ENCODE measurements at places on chromosomes 1 and 21.

DNA sequence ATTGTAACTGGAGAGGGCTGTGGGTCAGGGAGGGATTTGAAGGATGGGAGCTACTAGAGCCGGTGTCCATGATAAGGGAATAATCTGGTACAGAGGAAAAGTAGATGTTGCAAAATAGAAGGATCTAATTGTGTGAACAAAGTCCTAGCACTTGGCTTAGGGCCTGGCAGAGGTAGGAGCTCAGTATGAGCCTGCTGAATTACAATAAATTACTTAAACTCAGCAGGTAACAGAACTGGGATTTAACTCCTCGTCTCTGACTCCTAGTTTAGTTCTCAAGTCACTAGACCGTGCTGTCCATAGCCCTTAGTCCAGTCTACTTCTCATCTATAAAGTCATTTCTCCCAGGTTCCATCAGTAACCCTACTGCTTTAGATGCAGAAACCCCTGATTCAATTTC, 120.2 kb downstream of the LRRC53 start:
- DNase-seq = no peak

- no peak for DNase-seq
These were observed 31.7 kb downstream of the EIF2D start for GRCh38 chr1:206580438-206581113.

GRCh38 chr1:169108863-169109560, 2.5 kb downstream of the ATP1B1 start:
- DNase-seq = peak; percentile 31

DNA sequence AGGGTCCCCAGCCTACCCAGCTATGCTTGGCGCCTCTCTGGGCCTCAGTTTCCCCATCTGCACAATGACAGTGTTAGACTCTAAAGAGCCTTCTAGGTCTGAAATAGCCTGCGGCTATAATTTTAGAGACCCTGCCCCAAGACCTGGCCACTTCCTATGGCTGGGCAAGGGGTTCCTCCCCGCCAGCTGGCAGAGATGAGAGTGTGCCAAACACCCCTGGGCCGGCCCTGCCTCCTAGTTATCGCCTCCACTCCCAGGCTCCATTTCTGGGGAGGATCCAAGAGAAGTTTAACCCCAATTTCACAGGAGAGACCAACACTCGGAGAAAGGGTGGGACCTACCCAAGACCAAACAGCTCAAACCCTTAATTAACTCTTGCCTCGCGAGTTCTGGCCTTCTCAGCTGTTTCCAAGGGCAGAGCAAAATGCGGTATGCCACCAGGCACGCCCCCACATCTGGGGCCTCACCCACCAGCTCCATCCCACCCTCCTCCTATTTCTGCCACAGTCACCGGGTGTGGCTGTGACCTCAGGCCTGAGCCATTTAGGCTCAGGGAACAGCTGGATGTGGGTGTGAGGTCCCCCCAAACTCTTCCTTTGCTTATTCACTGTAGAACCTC, 35.7 kb downstream of the TTC39A start:
- peak; percentile 7 for DNase-seq

GRCh38 chr21:42356046-42356445, 5.3 kb upstream of the TFF2 start:
- DNase-seq = no peak

- no peak for DNase-seq
These were observed 31.9 kb downstream of the GNPAT start for GRCh38 chr1:231272880-231273279.

DNA sequence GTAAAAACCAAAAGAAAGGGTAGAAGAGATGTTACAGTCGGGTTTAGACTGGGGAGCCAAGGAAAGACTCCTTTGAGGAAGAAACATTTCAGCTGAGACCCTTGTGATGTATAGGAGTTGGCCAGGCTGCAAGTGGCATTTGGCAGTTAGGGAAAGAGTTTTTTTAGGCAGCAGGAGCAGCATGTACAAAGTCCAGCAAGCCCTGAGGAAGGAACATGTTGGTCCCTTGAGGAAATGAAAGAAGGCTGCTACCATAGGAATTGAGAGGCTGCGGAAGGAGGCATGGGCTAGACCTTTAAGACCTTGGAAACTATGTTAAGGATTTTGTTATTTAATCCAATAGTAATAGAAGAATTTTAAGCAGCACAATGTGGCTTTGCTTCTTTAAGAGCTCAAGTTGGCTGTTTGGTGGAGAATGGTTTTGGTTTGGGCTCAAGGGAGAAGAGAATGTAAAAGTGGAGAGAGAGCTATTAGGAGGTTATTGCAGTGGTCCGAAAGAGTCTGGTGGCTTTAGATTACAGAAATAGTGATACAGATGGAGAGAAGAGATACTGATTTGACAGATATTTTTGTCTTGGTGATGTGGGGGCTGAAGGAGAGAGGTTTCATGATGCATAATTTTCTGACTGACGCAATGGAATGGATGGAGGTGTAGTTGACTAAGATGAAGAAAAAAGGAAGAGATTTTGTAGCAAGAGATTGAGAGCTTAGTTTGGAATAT, 26.6 kb downstream of the SMAP2 start:
- no peak for DNase-seq

- no peak for DNase-seq
These were observed 19.9 kb upstream of the DISC1 start for GRCh38 chr1:231606712-231607111.

DNA sequence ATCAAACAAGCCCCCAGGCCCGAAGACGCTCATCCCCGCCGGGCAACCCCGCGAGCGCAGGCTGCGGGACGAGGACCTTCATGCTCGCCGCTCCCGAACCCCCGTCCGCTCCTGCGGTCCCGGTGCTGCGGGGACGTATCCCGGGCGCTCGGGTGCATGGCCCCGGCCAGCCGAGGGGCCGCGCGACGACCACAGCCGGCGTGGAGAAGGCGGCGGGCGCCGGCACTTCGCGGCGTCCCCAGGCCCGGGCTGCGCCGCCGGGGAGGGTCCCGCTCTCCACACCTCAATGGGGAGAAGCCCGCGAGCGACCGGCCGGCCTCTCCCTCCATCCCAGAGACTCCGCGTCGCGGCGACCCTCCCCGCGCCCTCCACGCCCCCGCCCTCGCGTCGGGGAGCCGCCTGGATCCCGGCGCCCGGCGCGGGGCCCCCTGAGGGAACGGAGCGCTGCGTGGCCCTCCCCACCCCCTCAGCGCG, 401 bp downstream of the ERRFI1 start:
- DNase-seq = no peak

- DNase-seq = no peak
These were observed 12.0 kb upstream of the RHBG start for GRCh38 chr1:156356875-156357534.

- no peak for DNase-seq
These were observed 83.4 kb downstream of the SNRPE start for GRCh38 chr1:203944651-203945404.

GRCh38 chr1:36919491-36920145, 114.7 kb downstream of the GRIK3 start:
- no peak for DNase-seq

GRCh38 chr1:3204725-3205124, 135.7 kb downstream of the PRDM16 start:
- DNase-seq = no peak

DNA sequence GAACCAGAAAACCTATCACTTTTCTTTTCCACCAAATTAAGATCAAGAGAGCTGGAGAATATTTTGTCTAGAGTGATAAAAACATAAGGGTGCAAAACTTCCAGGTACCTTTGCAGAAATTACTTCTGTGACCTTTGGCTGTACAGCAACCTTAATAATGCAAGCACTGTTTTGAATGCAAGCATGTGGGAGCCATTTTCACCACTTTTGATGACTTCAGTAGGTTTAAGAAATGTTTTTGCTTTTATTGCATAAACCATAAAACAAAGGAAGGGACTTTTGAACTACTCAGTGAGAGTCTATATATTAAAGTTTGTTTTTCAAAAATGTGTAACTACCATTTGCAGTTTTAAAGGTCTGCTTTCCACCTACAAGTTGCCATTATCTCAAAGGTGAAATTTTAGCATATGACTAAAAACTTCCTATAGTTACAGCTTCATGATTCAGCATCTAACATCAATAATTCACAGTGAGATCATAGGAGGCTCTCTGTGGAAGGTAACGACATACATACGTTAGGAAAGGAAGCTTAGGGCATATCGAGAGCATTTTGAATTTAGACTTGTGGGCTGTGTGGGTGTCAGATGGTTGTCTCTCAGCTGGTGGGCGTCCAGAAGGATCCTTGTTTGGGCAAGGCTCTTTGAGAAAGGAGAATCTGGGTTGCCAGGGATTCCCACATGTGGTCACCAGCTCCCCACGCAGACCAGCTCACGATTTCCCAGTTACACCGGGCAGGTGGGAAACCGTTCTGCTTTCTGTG, 1.1 kb upstream of the GADD45A start:
- no peak for DNase-seq

- peak; percentile 43 for DNase-seq
These were observed 2.0 kb downstream of the CFAP45 start for GRCh38 chr1:159897962-159898361.

GRCh38 chr21:35026617-35027562, 22.2 kb downstream of the RUNX1 start:
- peak; percentile 98 for DNase-seq

DNA sequence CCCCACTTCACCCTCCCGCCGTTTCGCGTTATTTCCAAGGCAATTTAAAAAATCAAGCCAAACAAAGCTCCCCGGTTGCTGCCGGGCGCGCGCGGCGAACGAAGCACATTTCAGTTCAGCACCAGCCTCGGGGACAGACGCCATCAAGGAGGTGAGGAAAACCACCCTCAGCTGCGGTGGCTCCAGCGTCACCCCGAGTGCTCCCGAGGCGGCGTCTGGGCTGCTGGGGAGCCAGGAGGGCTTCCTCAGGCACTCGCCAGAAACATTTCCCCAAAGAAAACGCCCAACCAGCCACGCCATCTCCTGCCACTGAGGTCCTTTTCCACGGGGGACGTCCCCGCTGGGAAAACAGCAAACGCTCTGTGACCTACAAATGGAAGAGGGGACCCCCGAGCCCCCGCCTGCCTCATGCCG, 623 bp downstream of the GNG4 start:
- peak; percentile 65 for DNase-seq

DNA sequence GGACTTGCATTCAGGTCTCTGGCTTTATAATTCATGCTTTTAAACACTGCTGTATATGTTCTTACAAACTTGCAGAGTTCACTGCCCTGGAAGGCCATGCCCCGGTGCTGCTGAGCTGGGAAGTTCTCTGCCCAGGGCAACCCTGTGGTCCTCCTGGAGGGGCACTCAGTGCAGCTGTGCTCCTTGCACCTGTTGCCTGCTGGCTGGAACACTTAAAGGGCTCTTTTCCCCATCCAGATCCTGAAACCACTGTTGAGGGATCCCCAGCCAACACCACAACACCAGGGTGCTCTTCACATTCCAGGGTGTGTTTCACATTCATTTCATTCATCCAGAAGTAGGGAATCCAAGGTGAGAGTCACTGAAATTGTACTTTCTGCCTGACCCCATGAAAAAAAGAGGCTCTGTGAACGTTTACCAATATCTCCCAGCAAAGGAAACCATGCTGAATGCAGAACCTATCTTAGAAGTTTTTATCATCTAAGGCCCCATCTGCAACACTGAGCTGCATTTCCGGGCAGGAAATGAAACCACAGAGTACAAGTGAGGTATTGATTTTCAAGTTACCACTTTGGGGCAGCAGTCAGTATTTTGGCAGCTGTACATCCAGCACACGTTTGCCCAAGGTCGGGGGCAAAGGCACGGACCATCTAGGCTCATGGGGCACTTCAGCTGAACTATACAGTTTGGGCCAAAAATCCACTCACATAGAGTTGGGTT, 16.4 kb upstream of the KIAA0040 start:
- DNase-seq = peak; percentile 80

DNA sequence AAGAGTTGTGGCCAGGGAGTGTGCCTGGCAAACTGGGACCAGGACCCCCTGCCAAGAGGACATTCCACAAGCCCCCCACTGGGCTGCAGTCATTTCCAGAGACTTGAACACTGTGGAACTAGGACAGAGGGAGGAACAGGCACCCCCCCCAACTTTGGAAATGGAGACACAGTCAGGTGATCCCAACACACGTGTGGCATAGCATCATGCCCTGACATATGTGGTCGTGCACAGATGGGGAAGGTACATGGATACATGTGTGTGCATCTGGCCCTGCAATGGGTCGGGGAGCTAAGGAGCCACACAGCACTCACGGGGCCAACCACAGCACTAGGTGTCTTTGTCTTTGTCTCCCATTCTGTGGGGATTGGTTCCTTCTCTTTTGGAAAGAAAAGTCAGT, 6.6 kb upstream of the TFF3 start:
- DNase-seq = no peak

- peak; percentile 62 for DNase-seq
These were observed 120.9 kb upstream of the IPO9 start for GRCh38 chr1:201708085-201708512.

DNA sequence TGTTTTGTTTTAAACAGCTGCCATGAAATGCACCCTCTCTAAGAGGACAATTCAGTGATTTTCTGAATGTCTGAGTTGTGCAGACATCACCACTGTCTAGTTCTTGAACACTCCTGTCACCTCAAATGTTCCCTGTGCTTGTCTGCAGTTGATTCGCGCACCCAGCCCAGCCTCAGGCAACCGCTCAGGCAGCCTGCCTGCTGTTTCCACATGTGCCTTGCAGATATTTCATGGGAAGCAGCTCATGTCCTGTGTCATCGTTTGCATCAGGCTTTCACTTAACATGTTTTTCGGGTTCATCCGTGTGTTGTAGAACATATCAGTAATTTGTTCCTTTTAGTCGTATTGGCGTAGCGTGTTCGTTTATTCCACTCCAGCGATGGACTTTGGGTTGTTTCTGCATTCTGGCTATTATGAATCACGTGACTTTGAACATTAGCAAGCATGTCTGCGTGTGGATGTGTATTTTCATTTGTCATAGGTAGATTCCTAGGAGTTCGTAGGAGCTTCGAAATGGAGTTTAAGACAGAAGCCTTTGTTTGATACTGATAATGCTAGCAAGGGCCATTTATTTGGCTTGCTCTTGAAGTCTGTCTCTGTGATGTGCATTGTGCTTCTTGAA, 12.1 kb downstream of the ADARB1 start:
- DNase-seq = no peak

- no peak for DNase-seq
These were observed 93.9 kb upstream of the KCNA3 start for GRCh38 chr1:110768605-110769004.

DNA sequence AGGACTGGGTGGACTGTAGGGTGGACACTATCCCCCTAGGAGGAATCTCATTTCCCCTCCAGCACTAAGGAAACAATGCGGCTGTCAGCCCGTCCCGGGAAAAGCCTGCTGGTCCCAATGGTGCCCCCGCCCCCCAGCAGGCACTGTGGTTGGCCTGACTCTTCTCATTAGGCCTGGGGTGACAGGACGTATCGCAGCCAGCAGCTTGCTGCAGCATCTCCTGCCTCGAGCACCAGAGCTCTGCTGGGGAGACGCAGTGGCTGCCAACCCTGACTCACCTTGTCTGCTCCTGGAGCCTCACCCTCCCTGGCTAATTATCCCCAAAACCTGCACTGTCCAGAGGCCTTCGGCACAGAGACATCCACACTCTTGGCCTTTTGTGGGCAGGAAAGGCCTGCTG, 115.1 kb upstream of the GJB5 start:
- no peak for DNase-seq

DNA sequence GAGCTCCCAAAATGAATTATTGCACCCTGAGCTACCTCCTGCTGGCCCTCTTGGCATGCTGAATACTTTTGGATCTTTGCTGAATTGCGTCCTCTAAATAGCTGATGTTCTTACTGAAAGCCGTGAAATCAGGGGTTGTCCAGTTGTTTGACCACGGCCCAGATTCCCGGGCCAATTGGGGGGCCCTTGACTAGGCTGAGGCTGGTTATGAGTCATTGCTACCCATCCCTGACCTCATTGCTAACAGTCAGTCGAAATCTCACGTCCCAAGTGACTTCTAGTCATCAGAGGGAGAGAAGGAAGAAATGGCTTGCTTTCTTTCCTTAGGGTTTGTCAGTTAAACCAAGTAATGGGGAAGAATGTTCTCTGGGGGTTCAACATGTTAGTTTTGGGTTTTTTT, 37.4 kb downstream of the SMYD2 start:
- no peak for DNase-seq
